ENCODE measurements at places on chromosomes 5 and 9.

DNA sequence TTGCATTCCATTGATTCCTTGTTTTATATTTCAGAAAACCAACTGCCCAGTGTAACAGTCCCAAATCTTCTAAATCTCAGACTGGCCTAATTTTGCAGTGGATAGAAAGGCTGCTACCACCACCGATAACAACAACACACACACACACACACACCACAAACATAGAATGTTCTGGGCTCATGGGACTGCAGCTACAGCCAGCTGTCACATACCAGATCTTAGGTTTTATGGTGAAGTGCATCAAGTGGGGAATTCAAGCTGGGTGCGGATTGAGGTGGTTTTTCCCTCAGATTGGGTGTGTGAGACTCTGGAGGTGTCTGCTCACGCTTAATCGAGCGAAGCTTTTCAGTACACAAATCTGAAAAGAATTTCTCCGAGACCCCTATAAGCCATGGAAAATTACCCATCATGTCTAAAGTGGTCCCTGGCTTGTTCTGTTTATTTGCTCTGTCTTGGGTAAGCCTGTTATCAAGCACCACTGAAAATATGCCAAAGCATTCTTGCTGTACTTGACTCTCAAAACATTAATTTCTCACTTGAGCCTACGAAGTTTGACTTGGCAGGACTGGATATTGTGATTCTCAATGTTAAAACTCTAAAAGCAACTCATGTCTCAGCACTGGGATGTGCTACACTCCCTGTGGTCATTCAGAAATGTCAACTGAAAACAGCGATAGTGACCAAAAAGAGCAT lies 71.1 kb downstream of the ALDH7A1 start:
- no peak for DNase-seq

DNA sequence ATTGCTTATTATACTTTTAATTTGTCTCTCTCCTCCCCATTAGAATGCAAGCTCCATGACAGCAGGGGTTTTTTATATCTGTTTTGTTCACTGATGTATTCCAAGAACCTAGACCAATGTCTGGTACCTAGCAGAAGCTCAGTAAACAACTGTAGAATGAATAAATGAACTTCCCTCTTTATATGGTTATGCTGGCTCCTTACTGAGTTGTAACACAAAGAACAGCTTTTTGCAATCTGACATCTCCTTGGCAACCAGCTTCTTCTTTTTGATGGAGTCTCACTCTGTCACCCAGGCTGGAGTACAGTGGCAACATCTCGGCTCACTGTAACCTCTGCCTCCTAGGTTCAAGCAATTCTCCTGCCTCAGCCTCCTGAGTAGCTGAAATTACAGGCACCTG lies 13.6 kb downstream of the TRMO start:
- no peak for DNase-seq

- no peak for DNase-seq
Observed at GRCh38 chr5:14739981-14740380, 75.5 kb downstream of the OTULIN start.

DNA sequence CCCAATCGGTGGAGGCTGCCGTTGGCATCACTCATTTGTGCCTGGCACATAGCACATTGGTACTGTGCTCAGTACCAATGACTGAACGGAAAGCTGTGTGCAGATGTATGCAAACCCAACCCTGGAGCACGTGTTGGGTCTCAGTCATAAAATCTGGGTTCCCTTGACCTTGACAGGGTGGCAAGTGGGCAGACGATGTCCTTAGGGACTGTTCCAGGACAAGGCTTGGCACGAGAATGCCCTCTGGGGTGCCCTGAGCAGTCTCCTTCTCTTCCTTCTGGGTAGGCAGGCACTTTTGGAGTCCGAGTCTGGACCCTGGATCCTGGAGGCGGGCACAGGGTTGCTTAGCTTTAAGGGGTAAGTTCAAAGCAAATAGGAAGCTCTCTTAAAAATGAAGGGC lies 75.8 kb downstream of the MACROH2A1 start:
- no peak for DNase-seq

DNA sequence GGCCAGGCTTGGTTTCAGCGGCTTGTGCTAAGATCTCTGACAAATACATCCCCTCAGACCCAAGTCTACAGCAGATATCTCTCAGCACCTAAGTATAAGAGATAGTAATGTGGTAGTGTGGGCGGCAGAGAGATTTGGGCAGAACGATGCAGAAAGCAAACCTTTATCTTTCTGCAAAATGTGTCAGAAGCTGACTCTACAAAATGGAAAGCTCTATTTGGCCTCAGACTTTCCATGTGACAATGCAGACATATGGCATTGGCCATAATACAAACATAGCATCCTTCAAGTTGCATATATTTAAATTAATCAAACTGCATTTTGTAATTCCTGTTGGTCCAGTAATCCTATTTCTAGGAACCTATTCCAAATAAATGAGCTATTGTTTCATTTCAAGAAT lies 102.5 kb upstream of the RAI14 start:
- DNase-seq, result no peak

DNA sequence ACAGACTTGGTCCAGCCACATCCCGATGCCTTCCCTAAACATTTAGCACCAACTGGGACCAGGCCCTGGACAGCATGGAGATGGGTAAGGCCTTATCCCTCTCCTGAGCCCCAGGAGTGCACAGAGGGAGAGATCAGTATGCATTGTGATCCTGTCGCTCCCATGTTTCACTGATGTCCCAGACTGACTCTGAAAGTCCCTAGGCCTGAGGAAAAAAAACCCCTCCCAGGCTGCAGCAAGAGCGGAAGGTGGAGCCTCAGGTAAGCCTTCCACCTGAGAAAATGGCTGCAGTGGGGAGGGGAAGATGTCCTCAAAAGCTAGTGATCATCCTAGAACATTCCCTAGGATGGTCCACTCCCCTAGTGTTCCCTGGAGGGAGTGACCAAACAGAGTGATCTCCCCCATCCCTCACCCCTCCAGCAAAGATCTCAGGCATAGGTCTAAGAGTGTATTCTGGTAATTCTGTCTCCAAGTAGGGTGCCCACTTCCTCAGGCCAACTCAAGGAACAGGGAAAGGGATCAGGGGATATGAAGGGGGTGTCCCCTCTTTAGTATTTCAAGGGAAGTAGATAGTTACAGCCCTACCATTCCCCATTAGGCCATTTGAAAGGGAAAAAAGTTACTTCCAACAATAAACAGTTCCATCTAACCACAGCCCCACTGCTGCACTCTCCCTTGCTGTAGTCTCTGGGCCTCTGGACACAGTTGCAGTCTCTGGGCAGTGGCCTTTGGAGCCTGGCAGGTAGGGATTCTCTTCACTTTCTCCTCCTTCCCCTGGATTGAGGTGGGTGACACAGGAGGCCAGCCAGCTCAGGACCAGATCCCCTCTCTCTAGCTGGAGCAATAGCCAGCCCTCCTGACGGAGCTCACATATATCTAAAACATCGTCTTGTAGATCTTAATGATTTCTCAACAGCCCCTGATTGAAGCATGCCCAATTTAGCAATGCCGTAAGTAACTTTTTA lies 6.8 kb upstream of the CXXC5 start:
- no peak for DNase-seq

GRCh38 chr5:1315709-1316587 lies 21.1 kb upstream of the TERT start:
- peak; percentile 81 for DNase-seq

DNA sequence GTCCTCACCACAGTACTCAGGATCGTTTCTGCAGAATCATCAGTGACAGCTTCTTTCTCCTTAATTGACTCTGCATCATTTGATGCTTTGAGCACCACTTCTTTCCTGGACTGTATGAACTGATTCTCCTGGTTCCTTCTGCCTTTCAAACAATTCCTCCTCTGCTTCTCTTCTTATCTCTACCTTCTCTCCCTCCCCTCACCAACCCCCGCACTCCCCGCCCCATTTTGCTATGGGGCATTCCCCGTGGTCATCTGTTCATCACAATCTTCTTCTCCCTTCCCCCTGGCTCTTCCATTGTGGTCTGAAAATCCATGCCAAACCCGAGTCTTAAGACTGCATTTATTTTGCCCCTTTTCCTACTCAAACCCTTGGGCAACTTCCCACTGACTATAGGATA lies 57.9 kb downstream of the FAM78A start:
- no peak for DNase-seq

GRCh38 chr9:129198319-129199043 lies 20.4 kb upstream of the IER5L start:
- DNase-seq, result no peak

DNA sequence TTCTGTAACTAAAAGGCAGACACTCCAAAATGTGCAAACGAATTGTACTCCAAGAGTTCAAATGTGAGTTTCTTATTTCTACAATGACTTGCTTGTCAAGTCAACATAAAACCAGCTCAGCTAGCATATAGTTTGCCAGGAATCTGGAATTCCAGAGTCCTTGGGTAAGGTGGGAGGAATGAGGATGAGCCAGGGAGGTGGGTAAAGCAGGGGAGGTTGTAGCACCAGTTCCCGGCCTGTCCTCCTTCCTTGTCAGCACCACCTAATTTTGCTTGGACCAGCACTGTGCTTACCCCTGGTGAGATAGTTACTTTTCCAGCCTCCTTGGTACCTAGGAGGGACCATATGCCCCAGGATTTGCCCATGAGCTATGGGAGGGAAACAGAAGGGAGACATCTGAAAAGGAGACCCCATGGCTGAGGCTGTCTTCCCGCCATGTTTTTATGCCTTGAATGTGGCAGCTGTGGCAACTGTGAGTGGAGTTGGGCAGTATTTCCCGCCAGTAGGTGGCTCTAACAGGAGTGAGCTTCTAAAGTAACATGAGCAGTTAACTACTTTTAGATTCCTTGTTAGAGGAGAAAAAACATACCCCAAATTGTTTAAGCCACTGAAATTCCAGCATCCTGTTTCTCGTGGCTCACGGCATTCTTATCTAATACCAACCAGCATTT lies 302.5 kb downstream of the TENT4A start:
- no peak for DNase-seq

- no peak for DNase-seq
Observed at GRCh38 chr5:966941-967340, 41.7 kb upstream of the NKD2 start.

DNA sequence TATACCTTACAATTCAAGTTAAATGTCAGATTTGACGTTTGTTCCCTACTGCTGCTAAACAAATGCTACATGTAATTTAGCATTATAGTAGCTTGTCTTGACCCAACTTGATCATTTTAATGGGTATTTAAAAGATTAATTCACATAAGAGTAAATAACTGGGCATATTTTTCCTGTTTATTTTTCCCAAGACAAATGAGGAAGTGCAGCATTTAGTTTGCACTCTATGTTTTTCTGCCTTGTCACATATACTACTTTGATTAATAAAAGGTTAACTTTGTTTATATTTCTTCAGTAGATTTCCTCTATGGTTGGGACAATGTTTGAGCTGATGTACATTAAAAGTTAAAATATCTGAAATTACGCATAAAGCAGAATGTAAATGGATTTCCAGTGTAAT lies 641.8 kb downstream of the PRR16 start:
- DNase-seq, result no peak

GRCh38 chr9:7561527-7562080 lies 238.0 kb downstream of the DMAC1 start:
- no peak for DNase-seq

DNA sequence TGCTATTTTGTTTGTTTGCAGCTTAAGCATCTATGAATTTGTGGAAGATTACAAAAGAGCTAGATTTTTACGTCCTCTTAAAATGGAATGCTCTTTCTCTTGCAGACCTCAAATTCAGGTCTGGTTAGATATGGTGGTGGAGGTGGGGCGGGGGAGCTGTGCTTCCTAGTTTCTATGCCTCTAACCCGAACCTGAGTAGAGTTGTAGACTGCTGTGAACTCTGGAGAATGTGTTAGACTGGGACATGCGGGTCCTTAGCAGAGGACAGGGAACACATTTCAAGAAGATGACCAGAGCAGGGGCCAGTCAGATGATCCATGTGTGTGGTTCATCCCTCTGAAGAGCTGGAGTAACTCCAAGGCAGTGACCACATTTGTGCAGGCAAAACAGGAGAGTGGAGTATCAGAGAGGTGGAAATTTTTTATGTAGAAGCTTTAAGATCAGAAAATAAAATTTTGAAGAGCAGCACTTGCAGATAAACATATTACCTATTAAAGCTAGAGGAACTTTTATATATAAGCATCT lies 154.9 kb downstream of the FAM174A start:
- DNase-seq, result no peak

- no peak for DNase-seq
Observed at GRCh38 chr9:91222457-91222856, 139.3 kb downstream of the AUH start.

DNA sequence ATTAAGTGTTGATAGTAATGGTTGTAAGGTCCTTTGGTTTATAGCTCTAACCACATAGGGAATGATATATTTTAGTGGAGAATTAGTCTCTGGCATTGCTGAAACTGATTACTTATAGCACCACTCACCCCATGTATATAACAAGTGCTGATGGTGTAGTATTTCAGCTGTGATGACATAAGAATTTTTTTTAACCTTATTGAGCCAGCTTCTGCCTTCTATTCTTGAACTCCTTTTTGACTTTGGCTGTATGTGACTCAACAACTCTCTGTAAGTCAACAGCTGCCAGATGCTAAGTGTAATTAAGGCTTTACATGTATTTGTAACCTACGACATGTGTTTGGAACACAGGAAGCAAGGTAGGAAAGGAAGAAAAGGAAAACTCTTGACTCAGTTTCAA lies 929.6 kb upstream of the WWC1 start:
- no peak for DNase-seq

GRCh38 chr9:130633336-130634190 lies 30.8 kb upstream of the PRDM12 start:
- no peak for DNase-seq

GRCh38 chr9:130451509-130452388 lies 7.0 kb downstream of the ASS1 start:
- peak; percentile 85 for DNase-seq

- DNase-seq, result no peak
Observed at GRCh38 chr5:181145133-181145532, 2.3 kb upstream of the OR2V2 start.

GRCh38 chr5:53037141-53037859 lies 48.1 kb downstream of the ITGA2 start:
- DNase-seq, result peak; percentile 98

DNA sequence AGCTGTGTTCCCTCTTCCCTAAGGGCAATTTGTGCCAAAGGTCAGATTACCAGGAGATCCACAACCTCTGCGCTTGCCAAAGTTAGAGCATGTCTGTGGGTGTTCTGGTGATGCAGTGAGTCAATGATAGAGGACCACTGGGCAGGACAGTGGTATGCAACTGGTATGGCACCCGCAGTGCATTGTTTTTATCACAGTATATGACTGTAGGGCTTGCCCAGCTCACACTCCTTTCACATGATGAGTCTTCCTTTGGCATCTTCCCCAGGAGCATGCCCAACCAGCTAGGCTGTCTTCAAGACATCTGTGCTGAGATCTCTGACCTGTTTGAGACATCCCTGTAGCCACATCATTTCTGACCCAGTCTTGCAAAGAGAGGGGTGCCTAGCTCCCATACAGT lies 1650.0 kb upstream of the CDH6 start:
- no peak for DNase-seq

- peak; percentile 69 for DNase-seq
Observed at GRCh38 chr9:94916956-94917355, 190.5 kb downstream of the AOPEP start.

GRCh38 chr5:177128551-177128981 lies 5.0 kb upstream of the NSD1 start:
- DNase-seq, result peak; percentile 29
